ENCODE measurements at places on chromosomes 5 and 9. TPM values are rescaled to one million over a fixed set of nuclear protein-coding genes. Genes with fewer than 3 reads are reported as not detected.
A peak's percentile ranks its signal among the peaks of the same experiment; 100 is the strongest.

The BSPRY gene
- 0.98 TPM for total RNA-seq

The HAPLN1 gene
- total RNA-seq = not detected

The SMIM32 gene
- total RNA-seq = not detected

The PCDHAC1 gene
- not detected for total RNA-seq

The NEURL1B gene
- 0.30 TPM for total RNA-seq

The LCN9 gene
- total RNA-seq = not detected

The PCDHGB7 gene
- total RNA-seq = 4.5 TPM

The TSSK1B gene
- total RNA-seq = not detected

The PCDHB14 gene
- not detected for total RNA-seq

The SCGB3A2 gene
- not detected for total RNA-seq

DNA sequence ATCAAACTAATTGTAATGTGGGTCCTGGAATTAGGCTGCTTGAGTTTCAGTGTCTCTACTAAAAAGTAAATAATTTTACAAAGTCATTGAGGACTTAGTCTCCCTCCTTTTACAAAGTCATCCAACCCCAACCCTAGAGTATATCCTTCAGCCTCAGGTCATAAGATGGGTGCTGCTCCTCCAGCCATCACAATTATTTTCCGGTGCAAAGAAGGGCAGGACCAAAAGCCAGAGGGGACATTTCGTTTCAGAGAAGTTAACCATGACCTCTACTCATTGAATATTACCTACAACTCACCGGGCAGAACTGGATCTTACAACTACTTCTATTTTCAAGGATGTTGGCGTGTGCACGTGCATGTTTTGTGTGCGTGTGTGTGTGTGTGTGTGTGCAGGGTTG, 60.5 kb upstream of the TNFSF8 start:
- no peak for DNase-seq

DNA sequence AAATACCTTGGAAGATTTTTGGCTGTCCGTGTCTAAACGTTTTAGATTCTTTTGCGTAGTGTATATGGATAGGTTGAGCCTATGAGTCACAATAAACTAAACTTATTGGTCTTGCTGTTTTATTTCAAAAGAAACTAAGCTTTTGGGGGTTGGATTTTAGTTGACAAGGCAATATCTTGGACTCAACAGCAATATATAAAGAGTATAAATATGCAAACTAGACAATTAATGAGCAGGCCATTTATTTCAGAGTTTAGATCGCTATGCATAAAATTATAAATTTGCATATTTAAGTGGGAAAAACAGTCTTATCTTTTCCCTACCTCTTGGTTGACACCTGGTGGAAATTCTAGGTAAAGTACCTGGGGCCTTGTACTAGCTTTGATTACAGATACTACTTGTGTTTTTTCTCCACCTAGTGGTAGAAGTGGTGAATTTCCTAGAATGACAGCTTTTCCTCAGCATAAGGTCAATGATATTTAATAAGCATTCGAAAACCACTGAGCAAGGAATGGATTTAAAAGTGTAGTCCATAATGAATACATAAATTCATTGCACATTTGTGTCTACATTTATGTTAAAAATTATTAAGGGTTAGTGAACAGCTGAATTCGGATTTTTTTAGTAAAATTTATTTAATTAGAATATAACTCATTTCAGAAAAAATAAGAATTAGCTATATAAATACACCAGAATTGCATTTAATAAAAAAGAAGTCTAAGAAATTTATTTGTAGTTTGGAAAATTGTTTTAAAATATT, 1.7 kb upstream of the ARRDC3 start:
- peak; percentile 93 for DNase-seq

DNA sequence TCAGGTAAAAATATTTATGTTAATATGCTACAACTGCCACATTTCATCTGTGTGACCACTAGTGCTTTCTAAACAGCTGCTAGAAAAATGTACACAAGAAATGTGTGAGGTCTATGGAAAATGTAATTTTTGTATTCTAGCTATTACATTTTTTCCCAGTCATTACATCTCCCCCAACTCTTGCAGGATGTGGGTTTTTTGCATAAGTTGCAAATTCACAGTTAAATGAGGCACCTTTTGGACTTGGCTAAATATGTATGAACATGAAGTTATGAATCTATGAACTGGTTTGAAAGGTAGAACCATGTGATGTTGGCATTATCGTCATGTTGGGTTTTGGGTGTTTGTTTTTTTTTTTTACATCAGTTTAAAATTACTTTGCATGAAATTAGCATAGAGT, 590.4 kb upstream of the WWC1 start:
- no peak for DNase-seq
